ENCODE measurements at places on chromosomes 12 and 14.

DNA sequence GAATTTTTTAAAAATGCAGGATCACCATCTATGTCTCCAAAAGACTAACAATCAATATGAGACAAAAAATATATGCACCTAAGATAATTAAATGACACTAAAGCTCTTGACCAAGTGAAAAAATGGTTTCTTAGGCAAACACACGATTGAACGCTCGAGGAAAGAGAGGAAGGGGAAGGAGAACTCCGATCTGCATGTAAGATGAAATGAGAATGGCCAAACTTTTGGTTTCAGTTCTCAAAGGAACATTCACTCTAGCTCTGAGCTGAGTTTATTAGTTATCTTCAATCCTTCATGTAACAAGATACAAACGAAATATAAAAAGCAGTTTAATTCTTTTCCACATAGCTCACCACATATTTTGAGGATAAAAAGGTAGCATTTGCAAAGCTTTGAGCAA, 2.8 kb downstream of the DYRK4 start:
- no peak for DNase-seq

DNA sequence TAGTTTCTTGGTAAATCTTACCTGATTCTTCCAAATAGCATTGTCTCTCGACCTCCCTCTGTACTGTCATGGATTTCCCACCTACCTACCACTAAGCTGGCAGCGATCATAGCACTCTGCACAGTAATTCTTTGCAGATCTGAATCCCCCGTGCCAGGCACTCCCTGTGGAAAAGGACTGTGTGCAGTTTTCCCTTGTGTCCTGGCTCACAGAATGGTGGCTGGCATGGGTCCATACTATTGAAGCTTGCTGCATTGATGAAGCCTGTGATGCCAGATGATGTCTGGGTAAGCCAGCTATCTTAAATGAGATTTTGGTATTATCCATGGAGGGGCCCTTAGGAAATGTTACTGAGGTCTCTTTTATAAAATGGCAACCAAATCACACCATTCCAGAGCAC, 135.7 kb downstream of the RPAP3 start:
- no peak for DNase-seq

DNA sequence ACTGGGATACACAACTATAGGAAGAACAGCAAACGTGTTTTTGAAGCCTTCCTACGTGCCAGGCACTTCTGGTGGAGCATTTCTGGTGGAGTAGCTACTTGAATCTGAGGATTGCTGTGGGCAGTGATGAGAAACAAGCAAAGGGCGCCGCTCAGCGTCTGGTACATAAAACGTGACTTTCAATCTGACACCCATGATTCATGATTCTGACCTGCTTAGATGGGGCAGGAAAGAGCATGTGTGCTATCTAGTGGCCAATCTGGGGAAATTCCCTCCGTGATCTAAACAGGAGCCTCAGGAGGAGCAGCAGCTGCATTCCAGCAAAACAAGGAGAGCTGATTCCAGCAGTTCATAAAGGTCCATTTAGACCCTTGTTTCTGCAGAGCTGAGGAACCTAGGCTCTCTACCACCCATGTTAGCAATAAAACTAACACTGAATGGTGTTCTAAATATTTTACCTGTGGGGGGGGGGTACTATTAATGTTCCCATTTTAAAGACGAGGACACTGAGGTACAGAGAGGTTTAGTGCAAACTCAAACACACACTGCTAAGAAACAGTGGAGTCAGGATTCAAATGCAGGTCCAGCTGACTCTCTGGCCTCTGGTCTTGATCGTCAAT, 37.8 kb downstream of the PAH start:
- DNase-seq: no peak

DNA sequence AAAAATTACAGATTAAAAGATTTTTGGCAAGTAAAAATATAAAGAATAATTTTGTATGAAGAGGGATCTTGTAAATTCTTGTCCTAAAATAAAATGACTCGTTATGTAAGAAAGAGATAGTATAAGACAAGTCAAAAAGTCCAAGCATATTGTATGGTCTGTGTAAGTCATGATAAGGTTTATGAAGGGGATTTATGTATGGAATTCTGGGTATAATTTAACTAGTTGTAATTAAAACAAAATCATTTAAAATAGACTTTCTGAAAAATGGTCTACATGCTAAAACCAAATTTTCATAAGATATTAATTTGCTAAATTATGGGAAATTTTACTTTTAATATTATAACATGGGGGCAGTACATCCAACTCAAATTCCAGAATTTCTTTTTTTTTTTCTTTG, 17.6 kb upstream of the PEX5 start:
- DNase-seq: no peak

DNA sequence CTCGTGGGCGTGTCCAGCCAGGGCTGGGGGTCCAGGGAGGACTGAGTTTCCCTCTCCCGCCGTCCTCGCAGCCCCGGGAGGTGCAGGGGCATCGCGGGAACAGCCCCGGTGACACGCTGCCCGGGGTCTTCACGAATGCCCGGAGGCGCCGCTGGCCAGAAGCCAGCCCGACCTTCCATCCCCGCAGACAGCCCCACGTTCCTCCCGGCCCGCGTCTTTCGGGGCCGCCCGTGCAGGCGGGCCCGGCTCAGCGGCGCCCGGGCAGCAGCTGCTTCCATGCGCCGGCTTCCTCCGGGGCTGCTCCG, 827 bp upstream of the TEDC1 start:
- no peak for DNase-seq

DNA sequence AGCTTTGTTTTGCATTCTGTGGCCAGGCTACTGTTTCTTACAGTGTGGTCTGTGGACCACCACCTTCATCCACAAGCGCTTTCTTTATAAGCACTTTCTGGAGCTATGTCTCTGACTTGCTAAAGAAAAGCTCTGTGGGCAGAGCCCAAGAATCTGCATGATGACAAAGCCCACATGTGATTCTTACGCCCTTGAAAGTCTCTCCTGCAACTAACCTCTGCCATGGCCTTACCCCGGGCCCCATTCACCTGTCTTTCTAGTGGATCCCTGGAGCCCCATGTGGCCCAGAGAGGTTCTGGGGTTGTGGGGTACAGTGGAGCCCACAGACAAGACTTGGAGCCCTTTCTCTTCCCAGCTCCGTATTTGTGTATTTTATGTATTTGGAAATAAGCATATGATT, 16.6 kb downstream of the PLEKHH1 start:
- DNase-seq: no peak

GRCh38 chr12:12349711-12350665, at the start of gene MANSC1:
Gene MANSC1, minus strand, starts transcription at chr12:12350242. Its CDS starts 6,928 bp downstream, at chr12:12343314.
- DNase-seq: peak; percentile 14

DNA sequence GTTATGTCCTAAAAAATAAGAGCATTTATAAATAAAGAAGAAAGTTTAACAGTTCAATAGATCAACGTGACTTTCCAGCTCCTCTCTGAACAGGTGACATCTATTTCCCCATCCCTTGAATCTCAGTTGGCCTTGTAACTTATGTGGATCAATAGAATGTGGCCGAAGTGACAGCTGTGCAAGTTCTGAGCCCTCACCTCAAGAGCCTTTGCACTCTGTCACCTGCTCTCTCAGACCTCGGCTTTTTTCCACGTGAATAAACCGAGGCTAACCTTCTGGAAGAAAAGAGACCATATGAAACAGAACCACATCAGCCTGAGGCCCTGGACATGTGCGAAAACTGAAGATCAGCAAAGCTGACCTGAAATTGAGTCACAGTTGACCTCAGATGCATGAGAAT, 253.0 kb downstream of the DAD1 start:
- no peak for DNase-seq

DNA sequence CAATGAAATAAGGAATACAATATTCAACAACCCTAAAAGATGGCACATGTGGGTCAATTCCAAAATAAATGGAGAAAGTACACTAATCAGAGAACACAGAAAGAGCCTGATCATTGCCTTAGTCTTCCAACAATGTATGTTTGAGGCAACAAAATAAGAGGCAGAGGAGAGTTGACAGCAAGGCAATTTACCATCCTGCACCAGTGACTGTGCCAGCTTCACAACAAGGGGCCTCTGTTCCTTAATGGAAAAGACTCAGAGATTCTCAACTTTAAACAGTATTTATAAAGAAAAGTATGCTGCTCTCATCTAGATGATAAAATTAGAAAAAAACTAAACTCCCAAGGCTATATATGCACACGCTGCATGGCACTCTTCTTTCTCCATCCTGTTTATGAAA, 25.9 kb downstream of the EPS8 start:
- no peak for DNase-seq

- no peak for DNase-seq
Observed at GRCh38 chr14:105857826-105858675, 331.7 kb downstream of the TMEM121 start.

DNA sequence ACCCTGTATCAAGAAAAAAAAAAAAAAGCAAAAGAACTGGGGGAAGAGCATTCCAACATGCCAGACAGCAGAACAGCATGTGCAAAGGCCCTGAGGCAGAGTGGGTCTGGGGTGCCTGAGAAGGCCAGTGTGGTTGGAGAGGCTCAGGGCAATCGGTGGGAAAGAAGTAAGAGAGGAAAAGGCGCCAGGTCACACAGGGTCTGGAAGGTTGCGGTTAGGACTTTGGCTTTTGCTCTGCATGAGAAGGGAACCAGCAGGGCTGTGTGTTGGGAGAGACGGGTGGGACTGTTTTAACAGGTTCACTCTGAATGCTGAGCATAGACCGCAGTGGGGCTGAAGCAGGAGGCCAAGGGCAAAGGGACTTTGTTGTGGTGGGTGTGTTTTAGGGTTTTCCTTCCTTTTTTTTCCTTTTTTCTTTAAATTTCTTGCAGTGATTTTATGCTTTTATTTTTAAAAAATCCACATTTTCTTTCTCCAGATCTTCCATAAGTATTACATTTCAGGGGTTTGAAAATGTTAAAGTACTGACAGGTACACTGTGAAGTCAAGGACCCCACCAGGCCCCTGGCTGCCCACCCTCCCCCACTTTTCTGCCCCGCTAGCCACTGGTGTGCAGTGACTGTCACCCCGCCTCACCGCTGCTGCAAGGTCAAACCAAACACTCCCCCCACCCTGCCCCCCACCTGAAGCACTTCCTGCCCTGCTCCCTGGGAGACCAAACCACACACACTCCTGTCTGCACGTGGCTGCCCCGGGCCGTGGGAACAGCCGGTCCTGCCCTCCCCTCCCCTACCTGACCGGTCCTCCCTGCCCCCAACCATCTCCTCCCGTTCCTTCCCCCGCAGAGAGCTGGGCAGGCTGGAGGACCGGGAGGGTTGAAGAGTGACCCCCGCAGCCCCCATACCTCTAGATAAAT, 30.0 kb downstream of the DTX1 start:
- DNase-seq: no peak

GRCh38 chr12:7099290-7099996, 7.2 kb upstream of the C1R start:
- DNase-seq: no peak

DNA sequence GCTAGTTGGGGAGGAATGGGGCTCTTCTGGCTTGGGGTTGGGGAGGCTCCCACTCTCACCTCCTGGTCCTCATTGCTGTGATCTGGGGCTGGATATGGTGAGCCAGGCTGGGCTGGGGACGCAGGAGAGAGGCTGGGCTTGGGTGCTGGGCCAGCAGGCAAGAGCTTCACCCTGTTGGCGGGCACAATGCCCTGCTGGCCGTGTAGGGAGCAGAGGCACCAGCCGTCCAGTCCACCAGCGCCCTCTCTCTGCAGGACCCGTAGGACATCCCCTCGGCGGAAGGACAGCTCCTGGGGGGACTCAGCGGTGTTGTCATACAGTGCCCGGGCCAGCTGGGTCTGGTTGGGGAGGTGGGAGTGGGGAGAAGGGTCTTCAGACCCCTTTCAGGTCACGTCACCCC, 4.5 kb downstream of the EFS start:
- DNase-seq: no peak

DNA sequence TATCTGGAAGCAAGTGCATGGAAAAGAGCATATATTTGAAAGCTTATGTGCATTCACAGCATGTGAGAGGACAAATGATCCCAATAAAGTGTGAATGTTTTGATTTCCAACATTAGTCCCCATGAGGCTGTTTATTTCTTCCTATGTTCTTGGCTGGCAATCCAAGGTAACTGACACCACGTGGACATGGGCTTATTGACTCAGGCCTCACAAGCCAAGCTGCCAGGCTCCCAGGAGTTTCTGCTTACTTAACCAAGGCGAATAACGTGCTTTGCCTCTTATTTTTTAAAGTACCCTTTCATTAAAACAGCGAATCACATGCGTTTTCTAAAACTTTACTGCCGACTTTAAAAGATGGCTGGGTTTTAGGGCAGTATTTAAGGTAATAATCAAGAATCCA, 441.7 kb downstream of the FUT8 start:
- no peak for DNase-seq

DNA sequence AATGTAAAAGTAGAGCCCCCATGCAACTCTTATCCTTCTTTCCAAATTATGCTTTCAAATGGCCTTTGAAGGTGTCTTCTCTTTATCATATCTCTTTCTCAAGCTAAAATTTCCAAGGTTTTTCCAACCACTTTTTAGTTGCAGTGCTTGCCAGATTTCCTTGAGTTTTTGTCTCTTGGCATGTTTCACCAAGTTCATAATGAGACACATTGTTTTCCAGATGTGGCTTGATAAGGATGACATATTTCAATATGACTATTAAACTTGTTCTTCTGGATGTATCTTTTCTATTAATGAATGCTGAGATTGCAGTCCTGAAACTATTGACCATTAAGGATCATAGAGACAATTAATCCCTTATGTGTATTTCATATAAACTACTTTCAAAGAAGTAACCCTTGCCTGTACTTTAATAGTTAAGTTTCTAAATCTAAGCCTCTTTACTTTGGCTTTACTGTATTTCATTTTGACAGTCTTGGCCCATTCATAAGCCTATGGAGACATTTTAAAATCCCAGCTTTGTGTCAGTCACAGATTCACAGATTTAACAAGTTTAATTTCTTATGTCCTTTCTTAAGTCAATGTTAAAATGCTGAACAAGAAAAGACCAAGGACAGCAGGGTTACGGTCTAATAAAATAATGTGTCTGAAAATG, 151.5 kb downstream of the LRFN5 start:
- DNase-seq: no peak

DNA sequence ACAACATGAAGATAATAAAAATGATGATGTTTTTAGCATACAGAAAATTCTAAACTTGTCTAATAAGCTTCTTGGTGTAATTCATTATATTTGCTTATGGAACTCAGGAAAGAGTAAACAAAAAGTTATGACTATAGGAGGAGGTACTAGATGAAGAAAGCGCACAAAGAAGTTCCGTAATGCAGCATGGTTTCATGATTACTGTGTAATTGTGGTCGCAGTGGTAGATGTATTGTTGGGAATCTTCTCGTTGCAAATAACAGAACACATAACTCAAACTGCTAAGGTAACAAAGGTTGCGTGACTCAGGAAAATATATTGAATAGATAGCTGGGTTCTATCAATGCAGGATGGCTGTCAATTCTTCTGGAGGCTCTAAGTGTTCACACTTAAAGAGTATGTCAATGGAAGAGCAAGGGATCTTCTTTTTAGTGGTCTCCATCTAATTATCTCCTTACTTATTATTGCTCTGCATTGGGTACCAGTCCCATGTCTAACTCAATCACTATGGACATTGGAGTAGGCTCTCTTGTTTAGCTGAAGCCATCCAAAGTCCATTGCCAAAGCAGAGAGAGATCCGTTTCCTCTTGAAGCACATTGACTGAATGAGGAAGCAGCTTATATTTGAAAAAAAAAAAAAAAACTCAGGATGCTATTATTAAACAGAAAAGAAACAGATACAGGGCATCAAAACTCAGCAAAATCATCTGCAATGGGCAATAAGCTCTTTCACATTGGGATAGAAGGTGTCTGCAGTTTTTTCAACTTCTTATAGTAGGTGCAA, 283.4 kb upstream of the ATP2B1 start:
- no peak for DNase-seq

All from activated naive CD4-positive, alpha-beta T cell (primary cell).